Activated CD8-positive, alpha-beta memory T cell treated with anti-CD3 and anti-CD28 coated beads, Interleukin-2, amount 10 ng/mL, durations not matched to agents 7 days and 5 days (primary cell): ENCODE measurements at places on chromosomes 7 and 10. TPM values are rescaled to one million over a fixed set of nuclear protein-coding genes. Genes with fewer than 3 reads are reported as not detected.

- DNase-seq = no peak
Observed at GRCh38 chr7:132205509-132205908, 370.8 kb downstream of the PLXNA4 start.

DNA sequence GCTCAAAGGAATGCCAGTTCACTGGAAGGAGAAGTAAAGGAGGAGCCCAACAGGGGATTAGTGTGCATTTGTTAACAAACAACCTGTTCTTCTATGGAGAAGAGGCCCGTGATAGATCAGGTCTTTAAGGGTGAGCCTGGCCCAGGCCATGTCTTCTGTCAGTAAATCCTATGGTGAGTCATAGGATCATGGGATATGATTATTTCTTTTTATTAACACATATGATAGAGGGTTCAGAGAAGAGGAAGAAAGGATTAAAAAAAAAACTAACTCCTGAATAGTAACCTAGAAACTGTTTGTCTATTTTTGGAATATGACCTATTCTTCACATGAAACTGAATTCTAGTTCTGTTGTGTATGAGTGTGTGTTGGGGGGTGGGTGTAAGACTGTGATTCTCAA is 70.4 kb downstream of the GPR158 start:
- no peak for DNase-seq

DNA sequence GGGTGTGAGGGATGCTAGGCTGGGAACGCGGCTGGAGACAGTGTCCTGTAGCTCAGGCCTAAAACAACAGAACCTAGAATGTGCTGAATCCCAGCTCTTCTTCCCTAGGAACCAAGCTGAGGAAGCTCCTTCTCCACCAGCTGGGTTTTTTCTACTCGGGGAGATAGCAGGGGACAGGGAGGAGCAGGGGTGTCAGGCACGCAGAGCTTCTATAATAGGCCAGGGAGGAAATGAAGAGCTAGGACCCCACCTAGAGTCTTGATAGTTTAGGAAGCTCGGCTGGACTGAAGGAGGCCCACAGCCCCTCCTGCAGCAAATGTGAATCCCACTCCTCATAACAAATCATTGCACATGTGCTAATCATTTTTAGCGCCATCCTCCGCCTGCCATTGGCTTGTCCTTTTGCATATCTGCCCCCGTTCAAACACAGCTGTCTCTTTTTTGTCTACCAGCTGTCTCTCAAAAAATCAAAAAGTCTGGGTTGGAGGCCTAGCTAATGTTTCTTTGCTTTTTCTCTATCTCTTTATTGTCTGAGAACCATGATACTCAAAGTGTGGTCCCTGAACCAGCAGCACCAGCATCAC is 24.1 kb upstream of the FAM180A start:
- no peak for DNase-seq

DNA sequence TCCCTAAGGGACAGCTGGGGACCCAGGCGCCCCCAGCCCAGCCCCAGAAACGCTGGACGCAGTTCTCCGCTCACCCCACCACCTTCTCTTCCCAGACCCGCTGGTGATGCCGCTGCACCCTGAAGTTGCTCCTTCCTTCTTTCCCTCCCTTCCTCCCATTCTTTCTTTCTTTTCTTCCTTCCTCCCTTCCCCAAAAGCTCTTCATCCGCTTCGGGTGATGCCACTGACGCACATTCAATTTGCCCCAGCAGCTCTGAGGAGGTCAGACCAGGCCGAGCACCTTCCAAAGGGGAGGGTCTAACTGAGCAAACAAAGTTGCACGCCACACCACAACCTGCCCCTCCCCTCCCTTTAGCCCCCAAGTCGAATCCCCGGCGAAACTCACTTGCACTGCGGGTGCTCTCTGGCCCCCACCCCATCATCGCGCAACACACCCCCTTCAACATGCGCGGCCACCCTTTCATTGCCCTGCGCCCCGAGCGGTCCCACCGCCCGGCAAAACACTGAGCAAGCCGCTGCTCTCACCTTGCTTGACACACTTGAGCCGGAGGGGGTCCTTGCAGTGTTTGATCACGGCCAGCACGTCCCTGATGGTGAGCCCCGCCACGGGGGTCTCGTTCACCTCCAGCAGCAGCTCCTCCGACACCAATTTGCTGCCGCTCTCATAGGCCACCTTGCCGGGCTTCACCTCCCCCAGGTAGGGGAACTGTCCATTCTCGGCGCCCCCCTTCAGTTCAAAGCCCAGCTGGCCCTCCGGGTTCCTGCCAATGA is 787 bp downstream of the MAGI2 start:
- DNase-seq = no peak

DNA sequence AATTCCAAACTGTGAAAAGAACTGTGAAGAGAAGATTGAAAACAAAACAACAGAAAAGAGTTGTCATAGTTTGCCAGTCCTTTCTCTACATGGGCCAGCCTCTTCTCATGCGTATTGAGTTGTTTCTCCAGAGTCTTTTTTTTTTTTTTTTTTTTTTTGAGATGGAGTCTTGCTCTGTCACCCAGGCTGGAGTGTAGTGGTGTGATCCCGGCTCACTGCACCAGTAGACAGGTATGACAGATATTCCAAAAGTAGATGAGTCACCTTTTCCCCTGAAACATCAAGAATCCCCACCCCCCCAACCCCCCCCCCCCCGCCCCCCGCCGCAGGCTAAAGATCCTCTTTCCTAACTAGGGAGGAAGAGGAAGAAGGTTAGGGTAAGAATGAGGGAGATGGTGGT is 15.6 kb upstream of the KMT2C start:
- no peak for DNase-seq

DNA sequence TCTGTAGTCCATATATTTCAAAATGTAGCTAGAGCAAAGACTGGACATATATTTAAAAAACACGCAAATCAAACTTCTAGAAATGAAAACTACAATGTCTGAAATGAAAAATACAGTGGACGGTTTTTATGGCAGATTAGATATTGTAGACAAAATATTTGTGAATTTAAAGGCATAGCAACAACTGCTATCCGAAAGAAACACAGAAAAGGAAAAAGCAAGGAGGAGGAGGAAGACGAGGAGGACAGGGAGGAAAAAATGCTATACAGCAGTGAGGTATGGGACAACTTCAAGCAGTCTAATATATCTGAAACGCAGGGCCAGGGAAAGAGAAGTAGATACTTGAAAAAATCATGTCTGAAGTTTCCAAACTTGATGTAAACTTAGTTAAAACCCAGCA is 13.3 kb downstream of the WASL start:
- no peak for DNase-seq

GRCh38 chr7:38178695-38179344 is 775 bp downstream of the STARD3NL start:
- no peak for DNase-seq

GRCh38 chr7:95545007-95545615 is 51.2 kb downstream of the PDK4 start:
- DNase-seq = no peak

- DNase-seq = no peak
Observed at GRCh38 chr10:110861930-110862649, 9.6 kb upstream of the PDCD4 start.

SFRP5 gene
- total RNA-seq = not detected

PDK4 gene
- not detected for total RNA-seq

NRG3 gene
- total RNA-seq = not detected

ADAM12 gene
- not detected for total RNA-seq
